ENCODE measurements at places on chromosomes 3 and 15.

- no peak for DNase-seq
Observed at GRCh38 chr15:95687686-95688085, 642.8 kb upstream of the NR2F2 start.

DNA sequence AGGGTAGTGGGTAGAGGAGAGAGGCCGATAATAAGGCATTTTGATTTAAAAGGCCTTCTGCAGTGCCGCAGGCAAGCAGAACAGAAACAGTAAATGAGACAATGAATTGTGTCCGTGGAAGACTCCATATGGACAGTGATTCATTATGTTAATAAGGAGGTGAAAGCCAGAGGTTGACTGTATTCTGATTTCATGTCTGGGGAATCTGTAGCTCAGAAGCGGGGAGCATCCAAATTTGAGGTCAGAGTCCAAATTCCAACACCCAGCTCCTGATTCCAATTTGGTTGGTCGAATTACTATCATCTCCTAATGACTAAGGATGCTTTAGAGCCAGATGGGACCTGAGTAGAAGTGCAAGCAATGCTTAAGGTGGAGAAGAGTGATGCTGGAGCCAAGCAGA is 1.0 kb upstream of the TBC1D21 start:
- DNase-seq: no peak

DNA sequence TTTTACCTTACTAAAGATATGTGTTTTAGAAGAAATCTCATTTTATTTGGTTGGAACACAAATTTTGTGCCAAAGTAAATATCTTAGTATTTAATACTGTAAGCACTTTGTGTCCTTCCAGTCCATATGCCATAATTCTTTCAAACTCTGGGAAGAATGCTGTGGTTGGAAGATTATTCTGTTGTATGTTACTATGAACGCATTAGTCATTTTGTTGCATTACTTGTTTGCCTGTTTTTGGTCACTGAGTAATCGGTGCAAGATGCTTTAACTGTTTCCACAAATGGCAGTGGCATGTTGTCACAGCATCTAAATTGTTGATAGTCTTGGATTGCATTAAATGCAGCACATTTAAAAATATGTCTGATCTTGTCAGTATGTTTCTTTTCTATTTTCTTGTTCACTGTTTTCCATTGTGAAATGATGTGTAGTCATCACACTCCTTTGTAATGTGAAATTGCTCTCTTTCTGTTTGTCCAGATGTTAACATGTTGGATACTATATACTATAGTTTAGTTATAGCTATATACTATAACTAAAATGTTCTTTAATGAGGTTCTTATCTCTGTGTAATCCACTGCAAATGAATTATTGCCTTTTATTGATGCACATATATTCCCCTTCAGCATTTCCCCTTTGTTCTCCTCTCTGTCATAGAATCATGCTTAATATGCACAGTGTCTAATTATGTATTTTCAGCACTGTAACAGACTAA is 89.9 kb upstream of the FLNB start:
- DNase-seq: no peak

GRCh38 chr15:72404841-72405240 is 6.7 kb downstream of the TMEM202 start:
- no peak for DNase-seq

DNA sequence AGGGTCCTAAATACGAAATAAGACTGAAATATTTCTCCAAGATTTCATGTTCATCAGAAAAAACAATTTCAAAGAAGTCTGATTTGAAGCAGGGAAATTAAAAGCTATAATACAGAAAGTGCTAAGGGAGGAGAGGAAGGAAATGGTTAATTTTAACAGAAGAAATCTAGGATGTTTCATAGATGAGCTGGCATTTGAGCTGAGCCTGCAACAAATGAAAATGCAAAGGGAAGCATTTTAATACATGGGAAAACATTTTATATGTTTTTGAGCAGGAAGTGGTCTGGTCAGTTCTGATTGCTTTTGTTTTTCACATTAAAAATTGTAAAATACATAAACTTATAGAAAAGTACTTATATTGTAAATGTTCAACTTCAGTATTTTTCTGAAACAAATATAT is 17.2 kb upstream of the RAP2B start:
- peak; percentile 70 for DNase-seq

- no peak for DNase-seq
Observed at GRCh38 chr3:114411811-114412803, 118.3 kb downstream of the TIGIT start.

DNA sequence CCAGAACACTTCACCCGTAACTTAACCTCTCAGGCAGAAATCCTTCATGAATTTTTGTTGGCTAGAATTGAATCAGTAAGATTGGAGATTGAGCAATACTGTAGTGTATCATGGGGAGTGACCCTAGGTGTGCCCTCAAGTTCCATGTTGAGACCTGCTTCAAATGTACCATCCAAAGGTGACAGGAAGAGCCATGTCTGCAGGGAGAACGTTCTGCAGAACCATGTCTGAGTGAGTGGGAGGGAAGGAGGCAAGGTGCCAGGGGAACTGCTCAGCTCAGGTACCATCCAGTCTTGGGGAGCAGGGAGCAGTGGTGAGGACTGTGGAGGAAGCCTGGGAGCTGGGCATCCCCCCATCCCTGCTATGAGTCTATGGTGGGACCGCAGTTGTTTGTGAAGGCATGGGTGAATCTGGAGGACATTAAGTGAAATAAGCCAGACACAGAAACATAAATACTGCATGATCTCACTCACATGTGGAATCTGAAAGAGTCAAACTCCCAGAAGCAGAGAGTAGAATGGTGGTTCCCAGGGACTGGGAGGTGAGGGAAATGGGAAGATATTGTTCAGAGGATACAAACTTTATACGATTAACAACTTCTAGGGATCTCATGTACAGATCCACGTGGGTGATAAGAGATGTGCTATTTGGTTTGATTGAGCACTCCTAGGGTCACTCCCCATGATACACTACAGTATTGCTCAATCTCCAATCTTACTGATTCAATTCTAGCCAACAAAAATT is 23.3 kb downstream of the CFAP161 start:
- no peak for DNase-seq

DNA sequence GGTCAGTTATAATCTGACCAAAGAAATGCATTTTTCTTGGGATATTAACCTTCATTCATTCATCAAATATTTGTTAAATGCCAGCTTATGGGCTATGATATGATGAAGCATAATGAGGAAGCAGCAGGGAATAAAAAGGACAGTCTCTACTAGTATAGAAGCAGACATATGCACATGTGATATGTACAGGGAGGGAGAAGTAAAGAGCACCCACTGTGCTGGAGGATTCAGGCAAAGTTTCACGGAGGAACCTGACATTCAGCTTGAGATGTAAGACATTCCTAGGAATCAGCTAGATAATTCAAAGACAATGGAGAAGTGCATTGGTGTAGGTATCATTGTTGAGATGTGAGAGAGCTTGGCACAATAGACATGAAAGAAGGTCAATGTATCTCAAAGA is 450.7 kb downstream of the LPP start:
- no peak for DNase-seq

- no peak for DNase-seq
Observed at GRCh38 chr3:132628157-132628556, 31.1 kb downstream of the ACKR4 start.

GRCh38 chr3:123952844-123953520 is 8.0 kb downstream of the CCDC14 start:
- DNase-seq: no peak

DNA sequence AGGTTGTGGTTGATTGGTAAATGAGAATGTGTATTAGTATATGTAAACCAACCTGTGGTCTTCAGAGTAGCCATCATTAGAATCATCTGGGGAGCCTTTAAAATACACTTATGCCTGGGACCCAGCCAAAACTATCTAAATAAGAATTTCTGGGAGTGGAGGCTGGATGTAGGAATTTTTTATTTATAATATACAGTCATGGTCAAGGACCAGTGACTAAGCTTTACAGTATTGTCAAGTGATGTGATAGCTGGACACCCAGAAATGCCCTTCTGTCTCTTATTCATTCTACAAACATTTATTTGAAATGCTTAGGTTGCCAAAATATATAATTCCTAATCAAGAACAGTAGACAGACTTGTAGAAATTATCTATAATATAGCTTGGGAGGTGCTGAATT is 132.2 kb downstream of the MBNL1 start:
- DNase-seq: no peak

DNA sequence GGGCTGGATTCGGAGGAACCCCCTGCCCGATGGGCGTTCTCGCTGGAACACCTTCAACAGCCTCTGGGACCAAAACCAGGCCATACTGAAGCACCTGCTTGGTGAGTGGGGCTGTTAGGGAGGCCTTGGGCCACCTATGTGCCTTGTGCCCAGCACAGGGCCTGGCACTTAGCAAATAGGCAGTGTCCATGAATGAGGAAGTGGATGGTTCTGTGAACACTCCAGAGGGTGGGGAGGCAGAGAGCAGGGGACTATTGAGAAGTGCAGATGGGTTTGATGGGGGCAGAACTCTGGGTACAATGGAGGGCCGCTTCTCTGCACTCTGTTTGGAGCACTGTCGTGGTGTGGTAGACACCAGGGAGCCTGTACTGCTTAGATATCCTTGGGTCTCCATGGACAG is 1.5 kb downstream of the ECE2 start:
- DNase-seq: no peak

- DNase-seq: no peak
Observed at GRCh38 chr15:69830430-69830829, 267.3 kb downstream of the TLE3 start.

- no peak for DNase-seq
Observed at GRCh38 chr3:192373032-192373431, 354.3 kb downstream of the FGF12 start.

GRCh38 chr3:97910931-97911351 is 61.3 kb downstream of the RIOX2 start:
- no peak for DNase-seq

- no peak for DNase-seq
Observed at GRCh38 chr15:60057554-60057953, 53.4 kb downstream of the FOXB1 start.

GRCh38 chr15:84645997-84646396 is 8.1 kb downstream of the WDR73 start:
- DNase-seq: no peak

- no peak for DNase-seq
Observed at GRCh38 chr3:183884097-183884426, 618 bp downstream of the PARL start.

DNA sequence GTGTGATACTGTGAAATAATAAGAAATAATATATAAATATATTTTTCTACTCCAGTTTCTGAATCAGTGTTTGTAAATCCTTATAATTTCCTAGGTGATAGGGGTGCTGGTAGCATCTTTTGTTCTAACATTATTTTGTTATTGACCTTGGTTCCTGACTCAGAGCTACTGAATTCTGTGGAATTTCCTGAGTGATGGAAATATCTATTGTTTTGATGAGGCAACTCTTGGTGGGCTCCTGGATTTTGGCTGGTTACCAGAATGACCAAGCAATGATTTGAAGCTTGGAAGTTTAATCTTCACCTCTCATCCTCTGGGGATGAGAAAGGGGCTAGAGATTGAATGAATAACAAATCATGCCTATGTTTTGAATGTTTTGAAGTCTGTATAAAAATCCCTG is 377.3 kb downstream of the LPP start:
- DNase-seq: no peak

DNA sequence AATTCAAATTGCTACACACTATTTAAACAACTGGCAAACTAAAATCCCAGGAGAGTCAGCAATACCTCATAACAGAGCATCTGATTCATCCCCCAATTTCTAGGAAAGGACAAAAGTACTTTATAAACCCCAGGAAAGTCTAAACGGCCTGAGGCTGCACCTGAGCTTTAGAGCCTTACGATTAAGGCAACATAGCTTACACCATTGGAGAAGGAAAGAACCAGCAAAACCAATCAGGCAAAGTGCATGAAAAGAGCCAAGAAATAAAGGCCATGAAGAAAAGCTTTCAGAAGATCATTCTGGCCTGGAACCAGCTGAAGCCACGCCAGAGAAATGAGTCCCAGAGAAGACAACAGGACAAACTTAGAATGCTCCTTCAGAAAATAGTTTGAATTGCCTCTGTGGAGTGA is 48.1 kb downstream of the PTPN9 start:
- no peak for DNase-seq

GRCh38 chr3:13106308-13107001 is 33.2 kb upstream of the IQSEC1 start:
- DNase-seq: no peak

DNA sequence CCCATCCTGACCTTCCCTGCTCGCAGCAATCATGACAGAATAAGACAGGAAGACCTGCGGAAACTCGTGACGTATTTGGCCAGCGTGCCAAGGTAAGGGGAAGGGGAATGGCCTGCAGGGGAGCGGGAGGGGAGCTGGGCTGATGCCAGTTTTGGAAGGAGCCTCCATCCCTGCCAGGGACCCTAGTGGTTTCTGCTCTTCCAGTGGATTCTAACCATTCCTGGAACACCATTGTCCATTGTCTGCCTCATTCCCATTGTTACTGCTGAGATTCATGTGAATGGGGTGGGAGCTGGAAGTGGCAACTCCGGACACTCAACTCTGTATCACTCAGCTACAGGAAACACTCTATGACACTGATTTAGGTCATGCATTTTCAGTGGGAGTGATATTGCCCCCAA is 242.9 kb upstream of the ROPN1 start:
- DNase-seq: no peak

GRCh38 chr3:194766845-194767244 is 81.2 kb downstream of the FAM43A start:
- no peak for DNase-seq

DNA sequence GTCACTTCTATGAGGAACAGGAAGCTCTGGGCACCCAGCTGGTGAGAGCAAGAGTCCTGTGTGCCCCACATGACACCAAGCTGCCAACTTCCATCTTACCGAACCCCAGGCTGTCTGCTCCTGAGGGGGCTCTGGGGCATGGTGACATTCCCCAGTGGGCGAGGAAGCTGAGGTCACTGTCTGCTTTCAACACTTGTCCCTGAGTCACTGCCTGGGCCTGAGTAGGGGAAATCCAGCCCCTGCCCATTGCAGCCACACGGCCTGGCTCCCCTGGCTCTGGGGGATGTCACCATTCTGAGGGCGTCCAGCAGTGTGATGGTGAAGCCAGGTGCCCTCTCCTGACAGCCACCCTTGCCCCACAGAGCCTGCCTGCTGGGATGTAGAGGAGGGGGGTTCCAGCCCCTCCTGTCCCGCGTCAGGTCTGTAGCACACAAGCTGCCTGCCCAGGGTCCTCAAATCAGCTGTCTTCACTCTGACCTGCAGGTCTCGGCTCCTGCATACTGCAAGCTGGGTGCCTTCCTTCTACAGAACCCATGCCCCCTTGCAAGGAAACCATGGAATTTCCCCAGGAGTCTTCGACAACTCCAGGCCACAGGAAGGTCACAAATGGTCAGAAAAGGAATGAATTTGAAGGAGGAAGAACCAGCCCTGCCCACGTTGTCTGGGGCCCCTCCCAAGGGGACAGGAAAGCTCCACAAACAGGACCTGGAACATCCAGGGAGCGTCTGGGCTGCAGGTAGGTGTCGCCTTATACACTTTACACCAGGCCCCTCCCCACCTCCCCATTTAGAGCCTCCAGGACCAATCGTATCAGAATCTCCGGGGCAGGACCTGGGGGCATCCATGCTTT is 69.9 kb upstream of the GATM start:
- no peak for DNase-seq
